ENCODE measurements at places on chromosomes 11 and 22.

DNA sequence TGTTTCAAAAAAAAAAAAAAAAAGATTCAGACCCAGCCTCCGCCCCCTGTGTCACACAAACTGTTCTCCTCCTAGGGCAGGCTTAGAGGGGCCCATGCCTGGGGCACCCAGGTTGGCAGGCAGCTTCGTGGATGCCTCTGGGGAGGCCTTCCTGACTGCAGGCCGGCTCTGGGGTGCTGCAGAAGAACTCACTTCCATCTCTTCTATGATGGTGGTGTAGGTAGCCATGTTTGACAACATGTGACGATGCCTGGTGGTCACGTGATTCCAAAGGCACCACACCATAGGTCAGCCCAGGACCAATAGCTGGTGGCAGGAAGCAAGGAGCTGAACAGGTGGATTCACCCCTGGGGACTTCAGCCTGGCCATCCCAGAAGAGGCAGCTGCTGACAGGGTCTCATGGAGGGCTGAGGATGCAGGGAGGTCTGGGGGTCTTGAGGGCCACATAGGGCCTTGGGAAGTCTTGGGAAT lies 24.1 kb upstream of the CELSR1 start:
- no peak for DNase-seq

DNA sequence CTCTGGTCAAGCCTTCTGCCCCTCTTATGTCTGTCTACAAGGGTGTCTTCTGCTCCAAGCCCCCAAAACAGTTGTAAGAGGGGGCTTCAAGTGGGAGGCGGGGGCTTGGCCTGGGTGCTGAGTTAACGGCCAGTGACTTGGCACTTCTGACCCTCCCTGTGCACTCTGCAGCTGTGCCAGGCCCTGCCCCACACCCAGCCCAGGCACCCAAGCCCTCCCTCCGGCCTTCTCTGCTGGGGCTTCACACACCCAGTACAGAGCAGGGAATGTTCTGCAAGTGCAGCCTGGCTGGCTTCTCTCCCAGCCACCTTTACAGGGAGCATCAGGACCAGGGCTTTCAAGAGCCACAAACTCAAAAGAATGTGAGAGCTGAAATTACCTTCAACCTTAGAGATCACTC lies 3.8 kb downstream of the TMEM121B start:
- DNase-seq: no peak

GRCh38 chr11:58625826-58626460 lies 3.5 kb downstream of the CNTF start:
- DNase-seq: no peak

DNA sequence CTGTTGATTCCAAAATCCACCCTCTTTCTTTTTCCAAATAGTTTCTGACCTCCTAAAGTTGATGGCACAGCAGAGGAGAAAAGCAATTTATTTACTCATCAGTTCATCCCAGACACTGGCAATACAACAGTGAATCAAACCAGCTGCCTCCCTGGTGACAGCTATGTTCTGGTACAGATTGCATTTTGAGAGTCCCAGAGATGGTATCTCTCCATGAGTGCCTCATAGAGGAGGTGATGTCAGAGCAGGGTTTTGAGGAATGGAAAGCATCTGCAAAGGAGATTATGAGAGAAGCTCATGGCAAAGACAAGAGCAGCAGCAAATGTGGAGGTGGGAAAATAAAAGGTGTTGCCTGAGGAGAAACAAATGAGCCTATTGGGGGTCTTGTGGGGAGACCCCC lies 377.2 kb downstream of the MN1 start:
- DNase-seq: no peak

GRCh38 chr22:39618996-39619530 lies 48.5 kb downstream of the CACNA1I start:
- no peak for DNase-seq

- DNase-seq: no peak
Observed at GRCh38 chr22:46047841-46048595, 71.1 kb upstream of the WNT7B start.

DNA sequence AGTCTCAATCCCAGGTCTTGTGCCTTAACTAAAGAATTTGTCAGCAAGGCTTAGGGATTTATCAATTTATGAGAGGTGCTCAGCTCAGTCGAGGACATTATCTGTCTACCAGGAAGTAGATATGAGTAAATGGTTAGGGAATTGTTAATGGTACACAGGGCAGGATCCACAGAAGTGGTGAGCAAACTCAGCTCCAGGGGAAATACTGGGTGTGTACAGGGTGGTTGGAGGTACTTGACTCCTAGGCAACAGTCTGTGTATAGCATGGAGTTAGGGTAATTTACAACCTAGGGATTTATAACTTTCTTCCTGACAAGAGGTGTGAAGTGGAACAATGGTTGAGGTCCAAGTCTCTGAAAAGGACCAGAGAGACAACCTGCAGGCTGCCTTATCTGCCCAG lies 123.4 kb upstream of the OR9Q1 start:
- no peak for DNase-seq

GRCh38 chr11:69298267-69299022 lies 4.5 kb downstream of the MYEOV start:
- DNase-seq: peak; percentile 24

- DNase-seq: no peak
Observed at GRCh38 chr11:72150882-72151281, 15.4 kb downstream of the FOLR3 start.

- no peak for DNase-seq
Observed at GRCh38 chr22:22604326-22605073, 39.9 kb upstream of the GGTLC2 start.

All from SIG-M5 (cell line).